Right renal cortex interstitium (tissue), 3 donors: ENCODE measurements at places on chromosomes 5 and 9.

GRCh38 chr5:33941090-33941489 lies 4.9 kb downstream of the RXFP3 start:
- no peak for DNase-seq

DNA sequence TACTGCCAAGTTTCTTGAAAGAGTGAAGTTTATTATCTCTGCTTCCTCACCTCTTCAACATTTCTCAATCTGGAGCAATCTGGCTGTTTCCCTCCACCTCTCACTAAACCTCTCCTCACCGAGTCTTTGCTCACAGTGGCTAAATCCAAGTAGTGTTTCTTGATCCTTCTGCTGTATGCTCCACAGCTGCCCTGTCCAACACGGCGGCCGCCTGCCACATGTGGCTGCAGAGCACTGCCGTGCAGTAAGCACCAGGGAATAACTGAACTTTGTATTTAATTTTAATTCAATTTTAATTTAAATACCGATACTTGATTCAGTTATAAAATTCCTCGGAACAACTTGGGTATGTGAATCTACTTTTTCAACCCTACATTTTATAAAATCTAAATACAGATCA lies 80.2 kb downstream of the FANCC start:
- DNase-seq = no peak

DNA sequence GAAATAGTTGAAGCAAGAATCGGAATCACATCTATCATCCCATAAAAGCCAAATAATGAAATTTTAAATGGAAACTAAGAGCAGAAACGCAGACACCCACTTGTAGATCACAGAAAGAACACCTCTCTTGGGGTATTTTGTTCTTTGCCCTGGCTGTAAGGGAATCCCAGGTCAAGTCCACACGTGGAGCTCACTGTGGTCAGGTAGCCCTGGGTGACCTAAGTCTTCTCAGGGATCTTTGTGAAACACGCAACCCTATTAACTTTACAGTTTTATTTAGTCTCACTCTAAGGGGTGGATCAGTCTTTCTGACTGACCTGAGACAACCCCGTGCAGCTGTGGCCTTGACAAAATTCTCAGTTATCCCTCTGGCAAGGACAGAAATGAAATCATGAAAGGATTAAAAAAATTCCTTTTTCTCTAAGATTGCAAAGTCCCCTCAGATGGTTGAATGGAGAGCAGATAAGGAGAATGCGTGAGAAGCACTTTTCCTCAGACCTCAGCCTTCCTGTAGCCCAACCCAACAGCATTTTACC lies 111.6 kb downstream of the NREP start:
- DNase-seq = no peak

DNA sequence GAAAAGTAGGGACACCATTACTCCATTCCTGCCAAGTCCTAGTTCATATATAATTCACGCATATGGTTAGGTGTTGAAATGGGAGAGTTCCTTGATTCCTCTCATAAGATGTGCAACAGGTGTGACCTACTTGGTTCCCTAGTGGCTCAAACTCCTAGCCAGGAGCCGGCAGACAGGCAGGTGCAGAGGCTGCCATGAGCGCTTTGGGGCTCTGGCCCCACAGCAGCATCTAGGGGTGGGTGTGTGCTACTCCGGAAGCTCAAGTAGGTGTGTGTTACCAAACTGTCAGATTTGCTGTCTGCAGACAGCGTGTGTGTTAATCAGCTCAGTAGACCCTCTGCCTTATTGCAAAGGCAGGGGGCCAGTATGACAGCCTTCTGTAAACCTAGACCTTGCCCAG lies 1652.4 kb upstream of the ACO1 start:
- no peak for DNase-seq

DNA sequence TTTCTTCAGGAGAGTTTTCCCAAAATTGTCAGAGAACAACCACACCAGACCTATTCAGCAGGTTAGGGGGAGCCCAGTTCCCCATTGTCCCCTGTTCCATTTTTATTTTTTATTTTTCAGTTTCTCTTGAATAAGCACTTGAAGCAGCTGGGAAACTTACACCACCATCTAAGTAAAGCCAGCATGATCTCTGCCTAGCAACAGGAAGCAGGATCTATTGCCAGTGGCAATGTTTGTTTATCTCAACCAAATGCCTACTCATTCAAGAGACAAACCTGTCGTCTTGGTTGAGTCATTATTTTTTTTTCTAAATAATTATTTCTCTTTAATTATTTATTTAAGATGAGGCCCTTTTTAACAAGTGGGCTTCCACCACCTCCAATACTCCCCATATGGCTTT lies 379.3 kb downstream of the PLK2 start:
- no peak for DNase-seq
